ENCODE measurements at places on chromosomes 6 and 20.

GRCh38 chr6:3426927-3427686 is 29.7 kb downstream of the SLC22A23 start:
- DNase-seq, result no peak

GRCh38 chr6:109701774-109702173 is 10.7 kb downstream of the FIG4 start:
- no peak for DNase-seq

- DNase-seq, result no peak
Measured at GRCh38 chr20:41734506-41734945, 116.3 kb upstream of the CHD6 start.

GRCh38 chr20:50729901-50730764 is 1.2 kb upstream of the PARD6B start:
- DNase-seq, result no peak

GRCh38 chr6:151065027-151065815 is 174.5 kb upstream of the AKAP12 start:
- no peak for DNase-seq

- peak; percentile 91 for DNase-seq
Measured at GRCh38 chr6:130602151-130602770, 224.9 kb upstream of the SMLR1 start.

GRCh38 chr20:40087496-40087895 is 601.5 kb downstream of the MAFB start:
- no peak for DNase-seq

DNA sequence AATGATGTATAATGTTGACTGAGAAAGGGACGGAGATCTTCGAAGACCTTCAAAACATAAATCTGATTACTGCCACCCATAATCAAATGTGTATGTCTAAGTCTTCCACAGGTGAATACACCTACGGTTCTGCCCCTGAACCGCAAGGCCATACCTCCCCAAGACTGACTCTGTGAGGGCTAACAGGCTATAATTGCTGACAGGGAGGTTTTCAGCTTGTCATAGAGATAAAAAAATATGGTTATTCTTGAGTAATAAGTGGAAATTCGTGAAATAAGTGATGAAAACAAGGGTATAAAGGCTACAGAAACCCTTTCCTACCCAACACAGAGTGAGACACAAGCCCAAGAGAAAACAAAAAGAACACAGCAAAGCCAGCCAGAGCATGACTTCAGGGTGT is 188.9 kb downstream of the ATXN1 start:
- DNase-seq, result no peak

DNA sequence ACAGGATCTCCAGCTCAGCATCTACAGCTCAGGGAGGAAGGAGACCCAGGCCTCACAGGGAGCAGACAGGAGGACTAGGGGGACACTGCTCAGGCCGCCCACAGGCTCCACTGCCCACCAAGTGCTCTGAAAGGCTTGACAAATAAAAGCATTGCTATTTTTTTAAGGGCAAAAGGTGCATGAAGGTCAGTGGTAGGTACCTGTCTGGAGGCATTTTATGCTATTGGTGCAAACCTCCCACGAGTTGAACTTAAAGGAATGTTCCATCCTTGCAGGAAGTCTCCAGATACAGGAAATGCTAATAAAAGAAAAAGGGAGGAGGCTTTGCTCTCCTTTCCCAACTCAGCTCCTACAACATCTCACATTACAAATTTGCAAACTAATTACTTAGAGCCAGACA is 228.1 kb downstream of the FOXC1 start:
- DNase-seq, result no peak

GRCh38 chr6:156432543-156432942 is 344.6 kb upstream of the ARID1B start:
- no peak for DNase-seq

DNA sequence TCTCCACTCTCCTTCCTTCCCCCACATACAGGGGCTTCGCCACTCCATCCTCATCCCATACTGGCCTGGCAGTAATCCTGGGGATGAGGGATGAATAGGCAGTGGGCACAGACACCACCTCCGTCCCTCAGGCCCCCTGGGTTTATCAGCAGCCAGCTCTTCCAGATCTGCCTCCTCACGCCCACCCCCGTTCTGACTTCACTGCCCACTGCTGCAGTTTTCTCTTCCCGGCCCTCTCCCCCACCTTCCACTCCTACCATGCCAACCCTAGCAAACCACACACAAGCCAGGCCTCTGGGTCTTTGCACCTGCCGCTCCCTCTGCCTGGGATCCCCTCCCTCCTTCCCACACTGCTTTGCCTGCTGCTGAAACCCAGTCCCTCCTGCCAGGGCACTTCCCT is 22.3 kb downstream of the PNPLA1 start:
- DNase-seq, result no peak

GRCh38 chr6:42106112-42107023 is 36.1 kb downstream of the C6orf132 start:
- DNase-seq, result no peak

- no peak for DNase-seq
Measured at GRCh38 chr6:92687278-92687677, 732.1 kb downstream of the EPHA7 start.

- DNase-seq, result no peak
Measured at GRCh38 chr6:166450167-166450873, 67.6 kb upstream of the MPC1 start.

GRCh38 chr20:35387334-35387733 is 24.4 kb downstream of the UQCC1 start:
- no peak for DNase-seq

DNA sequence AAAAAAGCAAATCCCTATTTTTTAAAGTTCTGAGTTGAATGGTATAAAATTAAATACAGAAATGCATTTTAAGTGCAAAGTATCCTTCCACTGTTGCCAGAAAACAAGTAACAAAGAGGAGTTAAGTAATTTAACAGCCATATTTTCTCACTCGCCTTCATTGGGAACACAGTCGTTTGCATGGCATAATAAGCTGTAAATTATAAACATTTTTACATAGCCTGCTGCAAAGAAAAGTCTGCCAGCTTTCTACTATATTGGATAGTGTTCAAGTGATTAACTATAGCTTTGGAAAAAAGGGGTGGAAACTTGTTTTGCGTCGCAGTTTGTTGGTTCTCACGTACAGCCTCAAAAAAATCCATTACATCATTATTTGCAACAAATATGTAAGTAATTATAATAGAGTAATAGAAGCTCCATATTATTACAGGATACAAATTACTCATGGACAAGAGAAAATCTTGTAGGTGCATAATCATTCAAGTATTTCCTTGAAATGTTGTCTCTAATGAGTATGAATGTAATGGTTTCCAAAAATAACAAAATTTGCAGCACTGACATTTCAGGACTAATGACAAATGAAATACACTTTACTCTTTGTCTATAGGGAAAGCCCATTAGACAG is 139.3 kb downstream of the PDSS2 start:
- no peak for DNase-seq

- DNase-seq, result no peak
Measured at GRCh38 chr6:51531623-51532022, 555.8 kb downstream of the PKHD1 start.

DNA sequence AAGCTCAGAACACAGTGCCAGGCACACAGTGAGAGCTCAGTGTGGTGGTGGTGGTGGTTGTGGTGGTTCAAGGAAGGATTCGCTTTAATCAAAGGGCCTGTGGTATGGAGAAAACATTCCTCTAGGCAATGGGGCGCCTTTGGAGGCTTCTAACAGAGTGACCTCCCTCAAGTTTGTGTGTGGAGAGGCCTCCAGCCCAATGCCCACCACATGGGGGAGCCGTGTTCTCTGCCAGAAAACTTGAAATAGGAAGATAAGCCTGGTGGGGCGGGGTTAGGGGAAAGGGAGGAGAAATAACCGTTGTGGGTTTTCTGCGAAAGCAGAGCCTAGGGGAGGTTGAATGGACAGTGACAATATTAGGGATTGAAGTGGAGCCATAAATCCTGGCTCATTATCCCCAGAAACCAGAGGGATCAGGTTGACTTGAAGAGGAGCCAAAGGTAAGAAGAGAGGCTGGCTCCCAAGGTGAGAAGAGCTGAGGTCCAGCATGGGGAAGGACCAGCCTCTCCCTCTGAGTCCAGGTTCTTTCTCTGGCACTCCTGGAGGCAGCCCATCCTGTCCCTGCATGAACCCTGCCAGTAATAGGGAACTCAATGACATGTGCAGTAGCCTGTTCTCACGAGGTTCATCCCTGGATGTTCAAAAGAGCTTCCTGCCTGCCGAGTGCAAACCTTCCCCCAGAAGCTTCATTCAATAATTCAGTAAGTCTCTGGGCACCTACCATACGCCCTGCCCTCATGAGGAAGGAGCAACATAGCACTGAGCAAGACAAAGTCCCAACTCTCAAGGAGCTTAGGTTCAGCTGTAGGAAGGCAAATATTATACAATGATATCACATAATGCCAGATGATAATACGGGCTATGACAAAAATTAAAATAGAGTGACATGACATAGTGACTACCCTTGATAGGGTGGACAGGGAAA is 51.4 kb downstream of the TGM2 start:
- DNase-seq, result no peak

- no peak for DNase-seq
Measured at GRCh38 chr6:154017786-154018185, 21.3 kb upstream of the OPRM1 start.

DNA sequence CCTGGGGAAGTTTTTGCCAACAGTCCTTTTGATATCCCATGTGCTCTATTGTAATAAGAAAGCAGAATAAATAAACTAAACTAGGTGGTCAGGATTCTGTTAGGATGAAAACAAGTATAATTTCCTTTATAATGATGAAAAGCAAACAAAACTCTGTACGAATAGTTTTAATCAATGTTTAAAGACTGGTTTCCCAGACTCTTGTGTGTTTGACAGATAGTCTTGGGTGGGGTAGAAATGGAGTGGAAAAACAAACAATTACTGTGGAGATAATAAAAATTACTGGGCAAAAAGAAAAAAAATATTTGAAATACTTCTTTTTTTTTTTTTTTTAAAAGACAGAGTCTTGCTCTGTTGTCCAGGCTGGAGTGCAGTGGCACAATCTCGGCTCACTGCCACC is 152.1 kb upstream of the FLRT3 start:
- no peak for DNase-seq

DNA sequence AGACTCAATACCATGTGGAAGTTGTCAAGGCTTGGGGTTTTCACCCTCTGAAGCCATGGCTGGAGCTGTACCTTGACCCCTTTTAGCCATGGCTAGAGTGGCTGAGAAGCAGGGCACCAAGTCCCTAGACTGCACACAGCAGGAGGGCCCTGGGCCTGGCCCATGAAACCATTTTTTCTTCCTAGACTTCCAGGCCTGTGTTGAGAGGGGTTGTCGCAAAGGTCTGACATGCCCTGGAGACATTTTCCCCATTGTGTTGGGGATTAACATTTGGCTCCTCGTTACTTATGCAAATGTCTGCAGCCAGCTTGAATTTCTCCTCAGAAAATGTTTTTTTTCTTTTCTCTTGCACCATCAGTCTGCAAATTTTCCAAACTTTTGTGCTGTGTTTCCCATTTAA is 196.4 kb downstream of the SLC16A10 start:
- no peak for DNase-seq

DNA sequence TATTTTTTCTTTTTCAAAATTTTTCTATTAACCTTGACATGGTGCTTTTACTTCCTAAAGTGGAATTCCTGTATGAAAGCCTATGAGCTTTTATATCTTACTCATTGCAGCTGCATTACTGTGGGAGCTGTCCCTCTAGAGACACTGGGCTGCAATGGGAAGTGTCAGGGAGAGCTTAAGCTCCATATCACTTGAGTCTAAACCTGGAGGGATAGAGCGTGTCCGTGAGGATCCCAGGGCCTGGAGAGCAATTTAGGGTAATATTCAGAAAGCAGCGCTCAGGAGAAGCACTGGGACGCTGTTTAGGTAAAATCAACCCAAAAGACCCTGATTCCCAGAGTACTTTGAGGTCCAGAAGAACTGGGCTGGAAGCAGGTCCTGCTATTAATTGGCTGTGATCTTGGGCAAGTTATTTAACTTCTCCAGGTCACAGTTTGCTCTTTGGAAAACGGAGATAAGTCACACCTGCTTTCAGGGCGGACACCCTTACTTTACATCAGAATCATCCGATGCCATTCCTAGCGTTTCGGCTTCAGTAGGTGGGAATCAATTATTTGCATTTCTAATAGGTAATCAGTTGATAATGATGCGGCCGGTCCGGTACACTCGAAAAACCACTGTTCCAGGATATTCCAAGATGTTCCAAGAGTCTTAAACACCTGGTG is 628 bp upstream of the ERGIC3 start:
- DNase-seq, result no peak

DNA sequence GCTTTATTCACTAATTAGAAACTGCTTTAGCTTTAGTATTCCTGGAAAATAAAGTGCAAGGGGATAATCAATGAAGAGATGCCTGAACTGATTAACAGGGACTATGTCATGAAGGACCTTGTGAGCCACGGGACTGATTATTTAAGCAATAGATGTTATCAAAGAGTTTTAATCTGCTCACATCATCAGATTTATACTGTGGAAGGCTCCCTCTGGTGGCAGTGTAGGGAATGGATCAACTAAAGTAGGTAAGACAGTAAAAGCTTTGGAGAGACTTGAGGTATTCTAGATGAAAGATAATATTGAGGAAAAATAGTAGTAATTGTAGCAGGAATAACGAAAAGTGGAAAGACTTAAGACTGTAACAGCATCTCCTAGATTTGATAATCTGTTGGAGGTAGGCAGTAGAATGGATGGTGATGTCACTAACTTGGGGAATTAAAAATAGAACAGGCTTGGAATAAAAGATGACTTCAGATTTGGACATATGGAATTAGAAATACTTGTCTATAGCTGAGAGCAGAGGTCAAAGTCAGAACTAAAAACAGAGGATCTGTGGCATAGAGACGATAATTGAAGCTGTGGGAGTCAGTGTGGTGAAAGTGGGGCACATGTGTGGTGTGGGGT is 80.3 kb upstream of the HTR1E start:
- no peak for DNase-seq

GRCh38 chr6:328136-328670 is 35.9 kb downstream of the DUSP22 start:
- peak; percentile 97 for DNase-seq

DNA sequence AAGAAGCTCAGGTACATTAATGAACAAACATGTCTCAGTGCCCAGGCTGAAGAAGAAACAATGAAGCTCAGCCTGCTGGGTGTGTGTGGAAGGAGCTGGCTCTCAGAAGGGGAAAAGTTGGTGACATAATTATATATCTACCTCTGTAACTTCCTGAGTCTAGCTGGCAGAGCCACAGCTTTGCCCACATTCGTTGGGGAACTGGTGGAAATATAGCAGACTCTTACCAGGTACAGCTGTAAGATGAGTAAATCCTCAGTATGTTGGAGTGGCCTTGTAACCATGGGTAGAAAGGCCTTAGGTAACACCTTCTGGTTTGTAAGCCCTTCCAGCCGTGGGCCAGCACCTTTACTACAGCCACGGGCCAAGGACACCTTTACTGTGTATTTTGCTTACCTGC is 29.9 kb upstream of the PNRC1 start:
- DNase-seq, result no peak

Data from skeletal muscle cell (primary cell).